ENCODE measurements at places on chromosomes 3 and 15.

- DNase-seq = peak; percentile 85
Observed at GRCh38 chr15:41989573-41990242, 17.4 kb upstream of the EHD4 start.

DNA sequence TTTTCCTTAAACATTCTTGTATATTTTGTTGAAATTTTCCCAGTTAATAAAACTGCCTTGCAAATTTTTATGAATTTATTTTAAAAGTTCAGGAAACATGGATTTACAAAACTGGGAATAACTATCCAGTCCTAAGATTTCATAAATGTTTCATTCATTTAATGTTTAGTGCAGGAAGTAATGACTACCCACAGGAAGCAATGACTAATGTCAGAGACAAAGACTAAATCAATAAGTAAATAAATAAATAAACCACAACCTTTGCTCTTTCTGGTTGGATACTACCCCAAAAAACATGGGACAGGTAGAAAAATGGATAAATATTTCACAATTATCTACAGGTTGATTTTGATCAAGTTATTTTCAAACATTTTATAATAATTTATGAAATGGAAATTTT, 48.8 kb upstream of the TMCO5A start:
- no peak for DNase-seq

- no peak for DNase-seq
Observed at GRCh38 chr3:25663347-25663868, 1.3 kb downstream of the TOP2B start.

GRCh38 chr15:63539521-63539920, 35.1 kb downstream of the USP3 start:
- peak; percentile 31 for DNase-seq

GRCh38 chr3:188974856-188975599, 196.7 kb upstream of the TPRG1 start:
- DNase-seq = no peak

- peak; percentile 28 for DNase-seq
Observed at GRCh38 chr3:17639765-17640164, 102.7 kb downstream of the TBC1D5 start.

DNA sequence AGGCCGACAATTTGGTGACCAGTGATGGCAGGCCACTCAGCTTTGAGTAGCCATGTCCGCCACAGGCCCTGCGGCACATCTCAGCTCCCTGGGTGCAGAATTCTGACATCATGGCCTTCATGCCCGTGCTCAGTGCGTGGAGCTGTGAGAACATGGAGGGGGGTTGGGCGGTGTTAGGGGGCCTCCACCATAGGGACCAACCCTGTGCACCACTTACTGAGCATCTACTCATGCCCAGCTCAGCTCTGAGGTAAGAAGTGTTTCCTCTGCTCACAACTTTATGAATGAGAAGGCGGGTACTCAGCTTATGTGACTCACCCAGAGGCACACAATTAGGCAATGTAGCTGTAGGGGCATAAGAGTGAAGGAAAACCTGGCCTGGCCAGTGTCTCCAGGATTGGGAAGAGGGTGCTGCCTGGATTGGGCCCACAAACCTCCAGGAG, 10.5 kb downstream of the ACOX2 start:
- no peak for DNase-seq

DNA sequence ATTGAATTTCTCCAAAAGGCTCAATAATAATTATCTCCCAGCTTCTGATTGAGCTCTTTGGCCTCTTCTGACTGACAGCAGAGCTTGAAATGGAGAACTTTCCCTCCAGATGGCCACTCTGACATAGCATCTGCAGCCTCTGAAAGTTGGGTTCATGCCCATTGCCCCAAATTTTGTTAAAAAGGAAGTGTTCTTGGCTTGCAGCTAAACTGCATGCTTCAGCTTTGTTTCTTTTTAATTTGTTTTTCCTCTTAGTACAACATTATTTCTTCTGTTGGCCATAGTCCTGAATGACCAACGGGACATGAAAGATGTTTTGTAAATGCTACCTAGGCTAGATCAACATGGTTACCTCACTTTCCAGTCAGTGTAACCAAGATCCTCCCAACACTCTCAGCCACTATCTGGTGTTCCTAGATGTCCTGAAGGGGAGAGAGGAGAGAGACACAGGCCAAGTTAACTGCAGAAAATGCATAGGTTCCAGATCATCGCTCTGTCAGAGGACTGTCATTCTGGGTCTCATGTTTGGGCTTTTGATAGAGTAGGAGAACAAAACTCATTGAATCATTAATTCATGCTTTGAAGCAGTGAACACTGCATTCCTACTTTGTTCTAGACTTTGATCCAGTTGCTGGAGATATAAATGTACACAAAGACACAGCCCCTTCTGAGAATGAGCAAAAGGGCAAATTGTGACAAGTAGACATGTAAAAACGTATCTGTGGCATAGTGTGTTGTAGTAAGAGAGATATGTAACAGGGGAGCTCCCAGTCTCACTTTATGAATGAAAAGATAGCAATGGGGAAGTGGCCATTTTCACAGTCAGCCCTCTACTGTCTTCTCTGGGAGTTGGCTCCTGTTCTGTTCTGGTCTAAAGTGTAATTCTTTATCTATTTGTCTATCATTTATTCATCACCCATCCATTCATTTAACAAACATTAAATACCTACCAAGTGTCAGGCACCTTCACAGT, 156.2 kb downstream of the ZNF621 start:
- DNase-seq = no peak

DNA sequence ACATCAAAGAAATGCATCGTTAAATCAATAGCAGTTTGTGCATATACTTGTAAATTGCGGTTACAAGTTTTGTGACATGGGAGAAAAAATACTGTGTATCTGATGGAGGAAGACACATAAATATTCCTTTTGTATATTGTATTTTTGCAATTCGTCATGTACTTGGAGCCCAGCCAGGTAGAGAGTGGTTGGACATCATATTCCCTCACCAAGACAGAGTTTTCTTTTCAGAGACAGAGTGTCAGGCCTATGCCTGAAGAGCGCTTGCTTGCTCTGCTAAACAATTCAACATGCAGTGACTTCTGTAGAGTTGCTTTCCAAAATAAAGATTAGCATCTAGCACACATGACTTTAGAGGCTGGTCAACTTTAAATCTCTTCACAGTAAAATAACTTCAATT, 24.8 kb upstream of the MEIS2 start:
- no peak for DNase-seq

- peak; percentile 56 for DNase-seq
Observed at GRCh38 chr15:96353930-96354730, 23.6 kb downstream of the NR2F2 start.

DNA sequence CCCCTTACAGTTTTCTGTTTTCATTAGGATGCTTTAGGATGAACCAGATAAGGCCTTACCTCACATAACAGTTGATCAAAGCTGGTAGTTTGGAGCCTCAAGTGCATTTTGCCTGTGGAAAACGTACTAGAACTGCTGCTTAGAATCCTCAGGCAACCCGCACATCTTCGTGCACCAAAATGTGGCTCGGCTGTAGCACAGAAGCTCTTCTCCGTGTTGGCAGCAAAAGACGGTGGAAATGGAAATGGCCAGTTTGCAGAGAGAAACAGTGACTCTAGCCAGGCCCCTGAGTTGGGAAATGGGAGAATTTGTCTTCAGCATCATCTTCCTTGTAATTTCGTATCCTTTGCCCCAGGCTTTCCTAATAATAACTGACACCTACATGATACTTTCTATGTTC, 20.6 kb downstream of the TLNRD1 start:
- no peak for DNase-seq

DNA sequence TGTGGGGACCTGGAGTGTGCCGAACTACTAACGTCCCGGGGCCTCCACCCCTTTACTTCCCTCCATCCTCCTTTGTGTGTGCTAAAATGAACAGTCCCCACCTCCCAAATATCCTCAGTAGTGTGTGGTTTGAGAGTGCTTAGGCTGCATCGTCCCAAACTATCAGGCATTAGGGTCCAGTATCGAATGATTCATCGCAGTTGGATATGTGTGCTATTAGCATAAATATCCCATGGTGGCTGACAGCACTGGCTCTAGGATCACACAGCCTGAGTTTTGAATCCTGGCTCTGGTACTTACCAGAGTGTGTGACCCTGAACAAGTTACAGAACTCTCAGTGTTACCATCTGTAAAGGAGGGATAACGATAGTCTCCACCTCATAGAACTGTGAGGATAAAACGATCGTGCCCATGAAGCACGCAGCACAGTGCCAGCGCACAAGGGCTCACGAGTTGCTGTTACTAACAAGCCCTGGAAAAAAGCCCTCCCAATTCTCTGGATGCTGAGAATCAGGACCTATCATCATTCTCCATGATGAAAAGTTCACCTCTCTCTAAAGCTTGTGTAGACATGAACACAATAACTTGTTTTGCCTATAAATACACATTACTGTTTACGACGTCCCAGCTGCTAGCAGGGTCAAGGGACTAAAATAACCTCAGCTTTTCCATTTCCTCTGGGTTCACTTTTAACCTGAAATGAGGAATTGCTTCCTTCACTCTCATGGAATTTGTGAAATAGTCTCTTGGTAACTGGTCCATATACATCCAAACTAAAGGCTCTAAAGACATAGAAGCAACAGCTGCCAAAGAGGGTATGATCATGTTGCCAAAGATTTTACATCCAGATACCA, 51.0 kb downstream of the VGLL4 start:
- no peak for DNase-seq

GRCh38 chr15:39365161-39365560, 215.7 kb upstream of the THBS1 start:
- no peak for DNase-seq

DNA sequence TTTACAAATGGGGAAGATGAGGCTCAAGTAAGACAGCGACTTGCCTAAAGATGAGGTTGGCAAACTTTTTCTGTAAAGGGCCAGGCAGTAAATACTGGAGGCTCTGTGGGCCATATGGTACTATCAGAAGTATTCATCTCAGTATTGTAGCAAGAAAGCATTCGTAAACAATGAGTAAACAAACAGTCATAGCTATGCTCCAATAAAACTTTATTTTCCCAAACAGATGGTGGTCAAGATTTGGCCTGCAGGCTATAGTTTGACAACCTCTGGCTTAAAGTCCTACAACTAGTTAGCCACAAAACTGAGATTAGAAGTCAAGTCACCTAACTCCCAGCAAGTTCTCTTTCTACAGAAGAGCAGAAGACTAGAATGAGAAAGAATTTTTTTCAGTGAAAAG, 177.0 kb upstream of the NECTIN3 start:
- DNase-seq = no peak

DNA sequence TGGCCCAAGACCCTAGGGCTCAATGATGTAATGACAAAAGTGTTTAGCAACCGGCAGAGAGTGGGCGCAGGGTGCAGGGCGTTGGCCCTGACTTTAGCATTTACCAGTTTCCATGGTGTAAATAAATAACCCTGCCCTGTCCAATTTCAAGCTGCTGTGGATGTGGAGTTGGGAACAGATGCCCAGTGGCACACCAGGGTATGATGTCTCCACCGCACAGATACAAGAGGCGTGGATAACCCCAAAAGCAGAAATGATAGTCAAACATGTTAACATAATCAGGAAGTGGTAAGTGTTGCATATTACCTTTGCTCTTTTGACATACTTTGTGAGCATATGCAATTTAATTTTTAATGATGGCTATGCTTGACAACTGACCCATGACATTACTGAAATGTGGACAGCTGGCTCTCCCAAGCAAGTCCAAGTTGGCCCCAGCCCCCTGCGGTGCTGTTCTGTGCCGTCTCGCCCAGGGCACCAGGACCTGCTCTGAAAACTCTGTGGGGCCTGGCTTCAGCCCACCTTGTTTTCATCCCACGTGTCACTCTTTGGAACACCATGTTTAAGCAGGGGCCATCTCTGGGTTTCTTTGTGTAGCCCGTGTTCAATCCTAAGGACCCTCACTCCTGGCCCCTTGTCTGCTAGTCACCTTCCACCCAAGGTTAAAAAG, 10.8 kb upstream of the ANPEP start:
- no peak for DNase-seq

- DNase-seq = no peak
Observed at GRCh38 chr15:90970274-90970673, 15.6 kb downstream of the RCCD1 start.

DNA sequence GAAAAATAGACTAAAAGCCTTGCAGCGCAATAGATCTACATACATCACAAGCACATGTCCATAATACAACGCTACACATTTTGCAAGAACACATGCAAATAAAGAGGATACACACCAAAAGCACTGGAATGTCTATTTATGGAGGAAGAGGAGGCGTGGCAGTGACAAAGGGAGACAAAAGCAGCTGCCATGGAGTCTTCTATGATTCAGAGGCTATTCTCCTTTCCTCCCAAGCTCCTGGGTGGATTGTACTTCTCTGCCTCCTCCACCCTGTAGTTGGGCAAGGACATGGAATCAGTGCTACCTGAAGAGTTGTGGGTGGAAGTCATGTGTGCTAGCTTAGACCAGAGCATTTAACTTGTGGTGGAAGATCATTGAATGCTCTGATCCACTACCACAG, 57.9 kb upstream of the ABHD2 start:
- no peak for DNase-seq

- DNase-seq = no peak
Observed at GRCh38 chr3:15601046-15601398, 347 bp downstream of the HACL1 start.

- peak; percentile 85 for DNase-seq
Observed at GRCh38 chr3:125148836-125149235, 63.7 kb downstream of the SLC12A8 start.

- DNase-seq = no peak
Observed at GRCh38 chr15:79352206-79352605, 41.3 kb downstream of the TMED3 start.

DNA sequence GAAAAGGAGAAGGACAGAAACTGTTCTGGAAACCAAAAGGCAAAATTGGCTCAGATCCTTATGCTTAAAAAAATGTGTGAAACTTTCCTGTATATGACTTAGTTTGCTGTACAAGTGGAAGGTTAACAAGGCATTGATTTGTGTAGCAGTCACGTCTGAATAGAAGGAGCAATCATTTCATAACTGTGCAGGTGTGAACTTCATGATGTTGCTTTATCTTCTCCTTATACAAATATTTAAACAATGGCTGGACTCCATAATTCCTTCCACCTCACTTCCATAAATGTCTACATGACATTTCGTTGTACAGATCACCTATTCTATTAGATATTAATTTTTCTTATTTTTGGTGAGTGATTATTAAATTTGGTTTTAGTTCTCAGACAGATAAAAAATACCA, 382.7 kb upstream of the NPAP1 start:
- DNase-seq = no peak

- no peak for DNase-seq
Observed at GRCh38 chr3:78621061-78621716, 1146.6 kb downstream of the ROBO1 start.

DNA sequence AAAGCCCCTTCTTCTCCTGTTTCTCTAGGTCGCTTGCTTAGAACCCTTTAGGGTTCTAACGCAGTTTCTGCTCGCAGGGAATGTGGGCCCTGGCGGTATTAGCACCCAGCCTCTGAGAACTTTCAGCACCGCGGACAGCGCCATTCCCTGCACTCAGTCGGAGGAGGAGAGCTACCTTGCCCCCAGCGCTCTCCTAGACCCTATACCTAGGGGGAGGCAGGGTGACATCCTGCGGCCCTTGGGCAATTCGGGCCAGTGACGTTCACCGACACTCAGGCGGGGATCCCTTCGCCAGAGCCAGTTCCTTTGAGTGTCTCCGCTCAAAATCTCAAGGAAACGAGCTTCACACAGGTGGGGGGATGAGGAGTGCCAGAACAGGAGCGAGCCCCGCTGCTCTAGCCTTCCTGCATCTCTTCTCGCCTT, 1.3 kb downstream of the SLC7A14 start:
- peak; percentile 41 for DNase-seq
